ENCODE measurements at places on chromosomes 6 and 20. TPM values are rescaled to one million over a fixed set of nuclear protein-coding genes. Genes with fewer than 3 reads are reported as not detected.

GRCh38 chr20:25454153-25454900 lies 46.9 kb downstream of the GINS1 start:
- no peak for DNase-seq

The SPATA25 gene
- 2.0 TPM for polyA plus RNA-seq

- DNase-seq: no peak
Observed at GRCh38 chr20:31663838-31664695, 26.4 kb downstream of the COX4I2 start.

DNA sequence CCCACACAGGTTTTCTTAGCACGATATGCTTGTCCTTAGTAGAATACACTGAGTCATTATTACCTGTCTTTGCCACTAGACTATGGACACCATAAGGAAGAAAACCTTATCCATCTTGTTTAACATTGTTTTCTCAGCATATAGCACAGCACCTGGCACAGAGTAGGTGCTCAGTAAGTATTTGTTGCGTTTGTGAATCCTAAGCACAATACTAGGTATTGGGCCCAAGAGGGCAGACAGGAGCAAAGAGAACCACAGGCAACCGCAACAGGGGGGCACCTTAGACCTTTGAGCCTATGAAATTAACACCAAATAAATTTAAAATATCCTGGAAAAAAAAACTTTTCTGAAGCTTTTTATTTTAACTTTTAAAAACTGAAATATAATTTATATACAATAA lies 3.7 kb upstream of the NCOA6 start:
- no peak for DNase-seq

The CASS4 gene
- 2.8 TPM for polyA plus RNA-seq

- no peak for DNase-seq
Observed at GRCh38 chr6:12343440-12344162, 53.4 kb downstream of the EDN1 start.

Data from right renal cortex interstitium (tissue), 3 donors.